ENCODE measurements at places on chromosomes 5 and 9.

GRCh38 chr5:32520356-32520755 lies 65.0 kb upstream of the SUB1 start:
- no peak for DNase-seq

DNA sequence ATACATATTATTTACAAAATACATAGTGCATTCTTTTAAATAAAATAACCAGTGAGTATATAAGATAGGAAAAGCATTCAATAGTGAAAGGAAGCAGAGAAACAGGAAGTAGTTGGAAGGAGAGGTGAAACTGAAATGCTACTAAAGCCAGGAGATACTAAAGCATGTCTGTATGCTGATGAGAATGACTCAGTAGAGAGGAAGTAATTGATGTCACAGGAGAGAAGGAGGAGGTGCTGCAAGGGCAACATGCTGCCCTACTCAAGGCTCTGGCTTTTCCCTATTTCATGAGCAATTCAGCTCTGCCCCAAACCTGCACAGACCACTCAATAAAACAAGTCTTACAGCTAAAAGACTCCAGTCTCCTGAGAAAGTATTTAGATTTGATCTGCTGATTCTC lies 108.5 kb upstream of the TXNDC8 start:
- DNase-seq: no peak

GRCh38 chr5:82849885-82850284 lies 227.3 kb downstream of the TMEM167A start:
- no peak for DNase-seq

GRCh38 chr5:176530393-176530982 lies 6.7 kb downstream of the RNF44 start:
- DNase-seq: no peak

- DNase-seq: no peak
Measured at GRCh38 chr9:128568470-128569078, 16.2 kb downstream of the SPTAN1 start.

Measured in bone marrow (tissue), 2 donors.